ENCODE measurements at places on chromosomes 12 and 14.

GRCh38 chr14:67515386-67516079 lies 17.6 kb upstream of the PLEKHH1 start:
- no peak for DNase-seq

GRCh38 chr12:39125566-39125965 lies 220.2 kb upstream of the CPNE8 start:
- DNase-seq: no peak

GRCh38 chr12:31585271-31585670 lies 5.7 kb downstream of the DENND5B start:
- no peak for DNase-seq

DNA sequence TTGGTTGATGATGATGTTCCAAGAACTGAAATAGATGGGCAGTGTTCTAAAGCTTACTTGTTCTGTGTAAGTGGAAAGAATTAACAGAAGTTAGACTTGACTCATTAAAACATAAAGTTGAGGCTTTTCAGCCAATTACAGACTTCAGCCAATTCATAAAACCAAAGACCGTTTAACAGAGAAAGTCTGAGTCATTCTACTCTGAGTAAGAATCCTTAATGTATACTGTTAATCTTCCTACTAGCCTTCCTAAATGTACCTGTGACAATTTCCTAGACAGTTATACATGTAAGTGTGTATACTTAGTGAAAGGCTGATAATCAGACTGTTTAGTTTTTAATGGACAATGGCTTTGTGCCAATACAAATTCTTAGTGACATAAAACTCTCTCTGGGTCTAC lies 681.0 kb downstream of the RPL10L start:
- no peak for DNase-seq

Measured in NCI-H1436 treated with DMSO at 0.1 percent for 48 hours (cell line).